ENCODE measurements at places on chromosomes 3 and 15. TPM values are rescaled to one million over a fixed set of nuclear protein-coding genes. Genes with fewer than 3 reads are reported as not detected.

DNA sequence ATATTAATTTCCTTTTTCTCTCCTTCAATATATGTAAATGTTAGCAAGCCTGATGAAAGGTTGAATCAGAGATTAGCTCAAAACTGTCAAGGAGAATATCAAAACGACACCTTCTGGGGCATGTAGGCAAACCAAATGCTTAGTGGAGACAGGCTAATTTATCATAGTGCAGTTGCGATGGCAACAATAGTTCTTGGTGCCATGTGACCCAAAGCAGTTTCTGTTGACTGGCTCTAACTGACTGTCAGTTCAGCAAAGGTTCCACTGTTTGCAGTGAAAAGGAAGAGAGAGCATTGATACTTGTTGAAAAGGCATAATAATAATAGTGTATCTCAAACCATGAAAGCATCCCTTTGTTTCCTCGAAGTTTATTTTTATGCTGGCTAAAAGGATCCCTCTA, 513.9 kb downstream of the NLGN1 start:
- H3K4me1 ChIP-seq = peaks cover 39% of the 10 kb centered on the region
- no peak overlapping the region for H3K4me3 ChIP-seq
- peak overlapping the region; percentile 89 for H3K27ac ChIP-seq
- H3K27me3 ChIP-seq = no peaks in the 10 kb centered on the region
- DNase-seq = no peak

- no peaks in the 10 kb centered on the region for H3K36me3 ChIP-seq
- peaks cover 31% of the 10 kb centered on the region for H3K4me1 ChIP-seq
- H3K27ac ChIP-seq = peak overlapping the region; percentile 98
- peak overlapping the region; percentile 80 for H3K4me3 ChIP-seq
Measured at GRCh38 chr3:179811321-179812095, 158.7 kb downstream of the USP13 start.

GRCh38 chr3:46990573-46991374, 11.3 kb downstream of the NBEAL2 start:
- H3K4me1 ChIP-seq = no peaks in the 10 kb centered on the region
- H3K4me3 ChIP-seq = no peak overlapping the region
- no peak for DNase-seq
- no peak overlapping the region for H3K27ac ChIP-seq

- peaks cover 69% of the 10 kb centered on the region for H3K4me1 ChIP-seq
- no peaks in the 10 kb centered on the region for H3K27me3 ChIP-seq
- H3K4me3 ChIP-seq = no peak overlapping the region
- H3K27ac ChIP-seq = no peak overlapping the region
Measured at GRCh38 chr3:25589783-25590258, 74.9 kb downstream of the TOP2B start.

GRCh38 chr3:178851564-178851963, 220.0 kb downstream of the ZMAT3 start:
- H3K36me3 ChIP-seq = no peaks in the 10 kb centered on the region
- H3K4me3 ChIP-seq = no peak overlapping the region

DNA sequence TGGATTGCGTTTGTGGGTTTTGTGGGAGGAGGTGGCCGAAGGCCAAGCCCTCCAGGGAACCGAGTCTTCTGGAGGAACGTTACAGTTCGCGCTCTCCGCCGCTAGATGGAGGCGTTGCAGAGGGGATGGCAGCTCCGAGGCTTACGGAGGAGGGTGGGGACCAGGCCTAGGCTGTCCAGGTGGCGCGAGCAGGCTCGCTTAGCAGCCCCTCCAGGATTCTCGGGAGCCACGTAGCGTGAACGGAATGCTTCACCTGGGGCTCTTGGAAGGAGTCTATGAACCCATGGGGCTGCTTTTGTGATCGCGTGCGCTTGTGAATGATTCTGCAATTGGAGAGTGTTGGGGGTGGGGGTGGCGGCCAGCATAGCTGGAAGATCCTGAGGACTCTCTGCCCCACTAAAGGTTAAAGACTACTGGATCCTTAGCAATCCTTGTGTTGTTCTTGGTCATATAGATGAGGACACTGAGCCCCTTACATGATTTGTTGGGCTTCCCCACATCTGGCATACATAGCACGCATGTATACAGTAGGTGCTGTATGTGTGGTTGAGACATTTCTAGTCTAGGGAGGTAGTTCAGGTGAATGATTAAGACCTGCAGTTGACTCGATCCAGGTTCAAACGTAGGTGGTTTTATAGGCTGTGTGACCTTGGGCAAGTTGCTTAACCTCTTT, 25.7 kb downstream of the FAM3D start:
- no peak overlapping the region for H3K4me3 ChIP-seq
- DNase-seq = peak; percentile 52
- H3K36me3 ChIP-seq = no peaks in the 10 kb centered on the region

- H3K27ac ChIP-seq = no peak overlapping the region
- H3K4me3 ChIP-seq = no peak overlapping the region
- H3K36me3 ChIP-seq = no peaks in the 10 kb centered on the region
- 0 out of 2 replicates have a peak, but pooled peaks cover 10% of the 10 kb centered on the region for H3K4me1 ChIP-seq
- DNase-seq = no peak
Measured at GRCh38 chr15:40846841-40847222, 3.0 kb downstream of the SPINT1 start.

DNA sequence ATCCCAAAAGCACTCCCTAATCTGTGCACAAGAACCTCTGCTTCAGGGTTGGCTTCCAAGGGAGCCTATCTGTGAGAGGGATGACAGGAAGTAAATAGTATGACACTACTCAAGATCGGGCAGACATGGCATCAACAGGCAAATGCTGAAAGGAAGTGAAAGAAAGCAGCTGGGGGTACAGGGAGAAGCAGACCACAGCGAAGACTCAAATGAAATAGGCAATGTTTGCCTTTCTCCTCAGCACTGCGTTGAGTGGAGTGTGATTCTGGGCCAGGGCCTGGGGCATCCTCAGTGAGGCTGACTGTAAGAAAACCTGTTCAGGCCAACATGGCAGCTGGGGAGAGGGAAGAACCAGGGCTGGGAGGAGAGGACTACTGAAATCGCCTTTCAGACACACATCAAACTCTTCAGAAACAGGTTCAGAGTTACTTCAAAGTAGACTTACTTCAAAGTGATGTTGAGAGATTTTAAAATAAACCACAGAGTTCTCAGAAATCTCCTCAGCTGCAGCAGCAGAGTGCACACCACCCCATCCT, 96.6 kb downstream of the SLC9A9 start:
- H3K27ac ChIP-seq = no peak overlapping the region
- no peaks in the 10 kb centered on the region for H3K27me3 ChIP-seq

DNA sequence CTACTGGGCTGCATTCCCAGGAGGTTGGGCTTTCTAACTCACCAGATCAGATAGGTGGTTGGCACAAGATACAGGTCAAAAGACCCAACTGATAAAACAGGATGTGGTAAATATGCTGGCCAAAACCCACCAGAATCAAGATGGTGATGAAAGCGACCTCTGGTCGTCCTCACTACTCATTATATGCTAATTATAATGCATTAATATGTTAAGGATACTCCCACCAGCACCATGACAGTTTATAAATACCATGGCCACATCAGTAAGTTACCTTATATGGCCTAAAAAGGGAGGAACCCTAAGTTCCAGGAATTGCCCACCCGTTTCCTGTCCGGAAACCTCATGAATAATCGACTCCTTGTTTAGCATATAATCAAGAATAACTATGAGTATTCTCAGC, 31.6 kb downstream of the CFAP44 start:
- H3K36me3 ChIP-seq = peaks cover 19% of the 10 kb centered on the region
- H3K27ac ChIP-seq = no peak overlapping the region
- no peak for DNase-seq
- no peaks in the 10 kb centered on the region for H3K27me3 ChIP-seq
- H3K4me1 ChIP-seq = peaks cover 13% of the 10 kb centered on the region

- no peaks in the 10 kb centered on the region for H3K27me3 ChIP-seq
- H3K36me3 ChIP-seq = no peaks in the 10 kb centered on the region
- H3K27ac ChIP-seq = no peak overlapping the region
Measured at GRCh38 chr3:154364849-154365248, 40.6 kb upstream of the DHX36 start.

- no peak overlapping the region for H3K4me3 ChIP-seq
- no peaks in the 10 kb centered on the region for H3K4me1 ChIP-seq
- no peaks in the 10 kb centered on the region for H3K27me3 ChIP-seq
- H3K27ac ChIP-seq = no peak overlapping the region
- peaks cover 6% of the 10 kb centered on the region for H3K36me3 ChIP-seq
Measured at GRCh38 chr3:54593653-54594052, 334.2 kb downstream of the LRTM1 start.

DNA sequence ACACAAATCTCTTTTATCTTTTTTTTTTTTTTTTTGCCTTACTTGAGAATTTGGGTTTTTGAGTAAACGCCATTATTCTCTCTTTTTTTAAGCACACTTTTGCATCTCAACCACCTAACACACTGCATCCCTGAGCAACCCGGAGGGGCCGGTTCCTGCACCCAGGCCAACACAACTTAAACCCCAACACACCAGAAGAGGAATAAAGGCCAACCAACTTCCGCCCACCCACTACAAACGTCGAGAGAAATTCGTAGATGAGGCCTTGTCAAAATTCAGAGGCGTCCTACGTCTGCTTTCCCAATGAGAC, 389 bp upstream of the CCNB2 start:
- no peak for DNase-seq
- peaks cover 20% of the 10 kb centered on the region for H3K36me3 ChIP-seq
- peak overlapping the region; percentile 97 for H3K4me3 ChIP-seq
- H3K4me1 ChIP-seq = peaks cover 22% of the 10 kb centered on the region
- H3K27ac ChIP-seq = peak overlapping the region; percentile 99
- peaks cover 6% of the 10 kb centered on the region for H3K27me3 ChIP-seq

DNA sequence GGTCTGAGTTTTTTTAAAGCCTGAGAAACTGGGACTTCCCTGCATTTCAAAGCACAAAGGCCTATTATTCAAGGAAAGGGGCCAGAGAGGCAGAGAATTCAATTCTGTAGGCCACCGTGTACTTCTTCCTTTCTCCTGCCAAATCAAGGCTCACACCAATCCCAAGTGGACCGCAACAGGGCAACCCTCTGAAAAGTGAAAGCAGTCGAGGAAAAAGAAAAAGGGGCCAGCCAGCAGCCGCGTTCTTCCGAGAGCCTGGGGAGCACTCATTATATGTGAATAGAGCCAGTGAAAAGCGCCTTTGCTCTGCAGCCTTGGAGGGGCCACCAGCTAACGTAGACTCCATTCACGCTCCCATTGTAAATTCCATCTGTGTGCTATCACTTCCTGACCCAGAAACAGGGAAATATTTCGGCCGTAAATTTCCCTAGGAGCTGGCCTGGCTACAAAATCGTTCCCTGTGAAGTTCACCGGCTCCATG, 45.9 kb upstream of the THUMPD3 start:
- DNase-seq = peak; percentile 47
- H3K27ac ChIP-seq = peak overlapping the region; percentile 95
- peak overlapping the region; percentile 86 for H3K4me3 ChIP-seq
- peaks cover 1% of the 10 kb centered on the region for H3K27me3 ChIP-seq
- H3K36me3 ChIP-seq = no peaks in the 10 kb centered on the region

DNA sequence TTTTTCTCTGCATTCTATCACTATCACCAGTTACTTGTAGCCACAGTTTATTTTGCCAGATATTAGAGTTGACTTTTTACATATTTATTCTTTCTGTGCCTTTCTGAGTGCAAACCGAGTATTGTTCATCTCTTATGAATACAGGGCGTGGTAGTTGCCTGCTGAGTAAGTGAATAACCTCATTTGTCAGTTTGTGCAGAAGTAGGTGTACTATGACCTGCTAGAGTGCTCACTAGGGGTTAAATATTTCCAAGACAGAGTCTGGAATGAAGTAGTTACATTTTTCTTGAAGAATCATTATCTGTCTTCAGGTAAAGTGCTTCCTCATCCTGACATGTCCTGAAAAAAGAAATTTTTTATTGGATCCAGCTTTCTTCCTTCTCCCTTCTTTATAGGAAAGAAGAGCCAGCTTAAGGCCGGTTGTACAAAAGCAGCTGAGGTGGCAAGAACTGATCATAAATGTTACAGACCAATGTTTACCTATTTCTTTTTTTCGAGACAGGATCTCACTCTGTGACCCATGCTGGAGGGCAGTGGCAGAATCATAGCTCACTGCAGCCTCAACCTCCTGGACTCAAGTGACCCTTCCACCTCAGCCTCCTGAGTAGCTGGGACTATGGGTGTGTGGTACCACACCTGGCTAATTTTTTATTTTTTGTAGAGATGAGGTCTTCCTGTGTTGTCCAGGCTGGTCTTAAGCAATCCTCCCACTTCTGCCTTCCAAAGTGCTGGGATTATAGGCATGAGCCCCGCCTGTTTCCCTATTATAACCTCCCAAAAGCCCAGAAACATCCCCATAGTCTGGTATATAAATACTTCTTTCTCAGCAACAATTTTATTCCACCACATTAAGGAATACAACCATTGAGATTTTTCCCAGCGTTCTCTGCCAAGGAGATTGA, 182.5 kb downstream of the TPRG1 start:
- no peak overlapping the region for H3K27ac ChIP-seq
- no peaks in the 10 kb centered on the region for H3K36me3 ChIP-seq
- no peak overlapping the region for H3K4me3 ChIP-seq
- no peaks in the 10 kb centered on the region for H3K27me3 ChIP-seq
- no peaks in the 10 kb centered on the region for H3K4me1 ChIP-seq

GRCh38 chr3:18062657-18063025, 320.2 kb upstream of the TBC1D5 start:
- peak; percentile 53 for DNase-seq
- peaks cover 51% of the 10 kb centered on the region for H3K4me1 ChIP-seq
- H3K36me3 ChIP-seq = no peaks in the 10 kb centered on the region
- no peaks in the 10 kb centered on the region for H3K27me3 ChIP-seq
- H3K27ac ChIP-seq = peak overlapping the region; percentile 84

DNA sequence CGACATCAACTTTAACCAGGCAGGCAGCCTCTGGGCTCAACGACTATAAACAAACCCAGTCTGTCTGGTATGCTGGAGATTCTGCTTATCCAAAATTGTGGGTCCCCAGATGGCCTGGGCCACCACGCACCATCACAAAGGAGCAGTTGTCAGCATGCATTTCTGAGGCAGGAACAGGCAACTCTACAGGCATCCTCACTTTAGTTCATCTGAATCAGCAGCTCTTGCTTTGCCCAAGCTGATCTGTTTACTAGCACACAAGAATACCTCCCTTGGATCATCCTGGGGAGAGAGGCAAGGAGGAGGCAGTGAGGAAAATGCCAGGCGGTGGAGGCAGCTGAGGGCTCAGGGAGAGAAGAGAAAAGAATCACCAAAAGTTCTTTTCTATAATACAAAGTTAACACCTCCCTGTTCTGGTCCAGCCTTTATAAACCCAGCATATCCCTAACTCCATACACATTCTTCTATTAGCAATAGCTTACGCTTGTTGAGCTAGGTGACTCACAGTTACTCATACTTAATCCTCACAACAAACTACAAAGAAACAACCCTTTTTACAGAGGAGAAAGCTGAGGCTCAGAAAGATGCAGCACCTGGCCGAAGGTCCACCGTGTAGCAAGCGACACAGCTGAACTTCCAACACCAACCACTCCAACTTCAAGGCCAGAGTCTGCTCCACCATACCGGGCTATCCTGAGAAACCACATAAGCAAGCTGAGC, 33.6 kb downstream of the ZDHHC3 start:
- H3K4me3 ChIP-seq = no peak overlapping the region
- peaks cover 22% of the 10 kb centered on the region for H3K4me1 ChIP-seq
- H3K27ac ChIP-seq = peak overlapping the region; percentile 76
- H3K27me3 ChIP-seq = no peaks in the 10 kb centered on the region
- DNase-seq = peak; percentile 70

The PLA1A gene
- not detected for total RNA-seq

The HIGD2B gene
- total RNA-seq = not detected

The RASGRP1 gene
- 0.14 TPM for total RNA-seq

The KIF15 gene
- 5.1 TPM for total RNA-seq

The GOLGA8R gene
- not detected for total RNA-seq

The MST1 gene
- total RNA-seq = 4.3 TPM

The CLSTN2 gene
- total RNA-seq = not detected

The LEKR1 gene
- total RNA-seq = 0.64 TPM

The C3orf85 gene
- not detected for total RNA-seq

Measured in HFFc6 (cell line).